ENCODE measurements at places on chromosomes 3 and 15.
A peak's percentile ranks its signal among the peaks of the same experiment; 100 is the strongest.

GRCh38 chr3:181955566-181955965 lies 243.8 kb downstream of the SOX2 start:
- DNase-seq, result no peak

DNA sequence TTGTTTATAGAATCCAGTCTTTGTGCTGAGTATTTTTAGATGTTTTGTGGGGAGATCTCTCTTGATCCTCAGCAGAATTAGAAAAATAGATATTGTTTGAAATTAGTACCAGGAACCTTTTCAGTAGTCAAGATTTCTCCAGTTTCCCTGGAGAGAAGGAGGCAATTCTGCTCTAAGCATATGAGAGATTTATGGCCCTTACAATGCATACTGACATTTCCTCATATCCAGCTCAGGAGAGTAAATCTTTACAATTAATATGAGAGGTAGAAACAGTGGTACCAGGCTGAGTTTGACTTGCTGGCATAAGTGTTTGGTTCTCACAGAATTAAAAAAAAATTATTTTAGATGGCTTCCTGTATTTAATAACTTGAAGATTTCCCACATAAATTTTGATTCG lies 239.1 kb upstream of the SGO1 start:
- no peak for DNase-seq

GRCh38 chr3:107062787-107063186 lies 314.5 kb upstream of the CCDC54 start:
- DNase-seq, result no peak

DNA sequence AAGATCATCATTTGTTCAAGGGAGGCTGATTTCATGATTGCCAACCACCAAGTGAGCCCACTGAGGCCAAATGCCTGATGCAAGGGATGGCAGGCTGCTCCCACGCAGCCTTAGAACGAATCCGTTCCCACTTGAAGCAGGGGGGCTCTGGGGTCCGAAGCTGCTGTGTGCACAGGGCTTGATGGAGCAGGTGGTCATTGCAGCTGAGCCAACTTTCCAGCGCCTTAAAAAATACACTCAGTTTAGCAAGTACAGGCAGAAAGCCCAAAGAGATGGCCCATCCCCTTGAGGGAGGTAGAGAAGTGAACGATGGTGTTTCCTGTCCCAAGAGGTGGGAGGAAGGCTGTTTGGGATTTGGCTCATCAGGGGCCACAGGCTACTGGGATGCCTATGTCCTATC lies 16.7 kb downstream of the LIMD1 start:
- DNase-seq, result no peak

GRCh38 chr3:147380977-147381376 lies 25.4 kb downstream of the ZIC4 start:
- no peak for DNase-seq

GRCh38 chr15:45522328-45523165 lies at the start of gene SLC30A4:
Gene SLC30A4, minus strand, starts transcription at chr15:45522755. Its CDS starts 401 bp downstream, at chr15:45522354.
- peak; percentile 38 for DNase-seq

DNA sequence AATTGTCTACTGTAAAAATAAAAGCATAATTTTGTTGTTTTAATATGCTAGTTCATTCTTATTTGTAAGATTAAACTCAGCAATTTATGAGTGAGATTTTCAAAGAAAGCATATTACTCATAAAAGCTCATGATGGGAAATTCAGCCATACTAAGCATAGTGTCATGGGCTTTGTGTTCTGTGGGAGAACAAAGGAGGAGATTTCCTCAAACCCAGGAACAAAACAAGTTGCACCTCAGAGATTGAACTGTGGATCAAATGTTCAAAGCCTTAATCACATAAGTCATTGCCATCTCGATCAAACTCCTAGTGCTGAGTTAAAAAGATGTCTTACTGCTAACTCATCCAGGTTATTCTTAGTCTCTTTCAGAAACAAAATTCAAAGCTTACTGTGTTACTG lies 85.6 kb upstream of the PDZRN3 start:
- no peak for DNase-seq

GRCh38 chr3:102087236-102087635 lies 237.9 kb downstream of the NFKBIZ start:
- no peak for DNase-seq

DNA sequence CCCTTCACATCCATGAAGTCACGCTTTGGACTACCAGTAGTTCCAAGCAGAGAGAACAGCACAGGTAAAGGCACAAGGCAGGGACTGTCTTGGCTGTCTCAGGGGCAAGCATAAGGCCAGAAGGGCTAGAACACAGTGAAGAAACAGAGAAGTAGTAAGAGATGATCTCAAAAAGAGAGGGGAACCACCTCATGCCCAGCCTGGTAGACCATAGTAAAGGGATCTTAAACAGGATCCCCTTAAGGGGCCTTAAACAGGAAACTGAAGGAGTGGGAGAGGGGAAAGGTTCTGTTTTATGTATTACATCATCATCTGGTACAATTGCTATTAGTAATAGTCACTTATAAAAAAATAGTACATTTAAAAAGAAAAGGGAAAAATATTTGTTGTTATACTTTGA lies 25.8 kb downstream of the P2RY1 start:
- no peak for DNase-seq

DNA sequence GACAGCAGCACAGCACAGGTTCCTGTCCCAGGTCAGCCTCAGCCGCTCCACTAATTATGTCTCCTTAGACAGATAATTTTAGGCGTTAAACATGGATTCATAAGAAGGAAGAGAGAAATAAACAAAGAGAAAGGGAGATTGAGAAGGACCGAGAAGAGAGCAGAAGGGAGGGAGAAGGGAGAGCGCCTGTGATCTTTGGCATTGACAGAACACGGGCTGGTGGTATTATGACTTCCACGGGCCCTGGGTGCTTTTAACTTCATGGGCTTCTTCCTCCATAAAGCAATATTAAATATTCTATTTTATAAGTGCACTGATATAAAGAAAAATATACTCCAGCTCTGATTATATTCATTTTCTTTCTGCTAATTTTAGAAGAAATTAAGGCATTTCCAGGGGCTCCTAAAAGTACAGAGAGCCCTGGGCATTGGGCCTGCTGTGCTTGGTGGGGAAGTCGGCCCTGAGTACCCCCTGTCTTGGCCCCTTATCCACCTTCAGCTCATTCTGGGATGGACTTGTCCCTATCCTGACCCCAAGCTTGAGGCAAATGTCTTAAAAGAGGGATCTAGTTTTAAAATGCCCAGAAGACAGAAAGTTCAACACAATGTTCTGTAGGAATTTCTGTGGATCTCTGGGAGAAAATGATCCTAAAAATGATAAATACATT lies 135.3 kb downstream of the MEX3B start:
- DNase-seq, result no peak

- no peak for DNase-seq
These were observed 58.0 kb upstream of the LRTM1 start for GRCh38 chr3:54985856-54986255.

- DNase-seq, result peak; percentile 8
These were observed 154.4 kb downstream of the TUSC7 start for GRCh38 chr3:116863822-116864589.

DNA sequence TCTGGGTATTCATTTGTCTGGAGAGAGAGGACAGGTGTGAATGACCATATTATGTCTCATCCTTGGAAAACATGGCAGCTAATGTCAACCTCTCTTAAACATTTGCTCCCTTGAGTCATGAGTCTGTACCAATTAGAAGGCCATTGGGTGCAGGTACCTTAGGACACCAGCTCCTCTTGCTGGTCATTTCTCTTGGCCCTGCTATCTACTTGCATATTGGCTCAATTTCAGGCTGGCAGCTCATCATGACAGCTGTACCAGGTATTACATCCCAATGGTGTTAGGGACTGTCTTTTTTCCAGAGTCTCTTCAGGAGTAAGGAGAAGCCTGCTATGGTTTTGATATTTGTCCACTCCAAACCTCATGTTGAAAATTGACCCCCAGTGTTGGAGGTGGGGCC lies 92.2 kb upstream of the ANKRD28 start:
- DNase-seq, result no peak

- DNase-seq, result peak; percentile 87
These were observed 3.2 kb downstream of the ZXDC start for GRCh38 chr3:126472277-126473006.

DNA sequence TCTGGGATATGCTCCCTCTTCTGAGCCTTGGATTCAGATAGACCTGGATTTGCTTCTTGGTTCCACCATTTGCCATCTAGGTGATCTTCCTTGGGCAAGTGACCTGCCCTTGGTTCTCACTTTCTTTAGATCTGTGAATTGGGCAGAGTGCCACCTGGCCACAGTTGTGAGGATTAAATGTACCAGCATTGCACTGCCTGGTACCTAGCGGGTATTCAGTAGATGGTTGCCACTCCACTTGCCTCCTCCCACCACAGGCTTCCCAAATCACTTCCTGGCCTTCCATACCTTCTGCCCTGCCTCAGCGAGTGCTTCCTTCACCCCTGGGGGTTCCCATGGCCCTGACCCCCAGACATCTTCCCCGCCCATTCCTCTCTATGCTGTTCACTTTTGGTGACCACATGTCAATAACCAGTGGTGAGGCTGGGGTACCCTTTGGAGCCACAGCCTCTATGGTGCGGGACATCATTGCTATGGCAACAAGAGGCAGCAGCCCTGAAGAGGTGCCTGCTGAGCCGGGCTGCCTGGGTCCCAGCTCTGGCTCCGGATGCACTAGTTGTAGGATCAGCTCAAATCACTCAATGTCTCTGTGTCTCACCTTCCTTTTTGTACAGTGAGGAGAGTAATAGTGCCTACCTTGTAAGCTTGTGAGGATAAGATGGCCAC lies 40.5 kb downstream of the CMTM7 start:
- DNase-seq, result no peak

GRCh38 chr3:98817547-98818041 lies 54.5 kb downstream of the ST3GAL6 start:
- peak; percentile 83 for DNase-seq

DNA sequence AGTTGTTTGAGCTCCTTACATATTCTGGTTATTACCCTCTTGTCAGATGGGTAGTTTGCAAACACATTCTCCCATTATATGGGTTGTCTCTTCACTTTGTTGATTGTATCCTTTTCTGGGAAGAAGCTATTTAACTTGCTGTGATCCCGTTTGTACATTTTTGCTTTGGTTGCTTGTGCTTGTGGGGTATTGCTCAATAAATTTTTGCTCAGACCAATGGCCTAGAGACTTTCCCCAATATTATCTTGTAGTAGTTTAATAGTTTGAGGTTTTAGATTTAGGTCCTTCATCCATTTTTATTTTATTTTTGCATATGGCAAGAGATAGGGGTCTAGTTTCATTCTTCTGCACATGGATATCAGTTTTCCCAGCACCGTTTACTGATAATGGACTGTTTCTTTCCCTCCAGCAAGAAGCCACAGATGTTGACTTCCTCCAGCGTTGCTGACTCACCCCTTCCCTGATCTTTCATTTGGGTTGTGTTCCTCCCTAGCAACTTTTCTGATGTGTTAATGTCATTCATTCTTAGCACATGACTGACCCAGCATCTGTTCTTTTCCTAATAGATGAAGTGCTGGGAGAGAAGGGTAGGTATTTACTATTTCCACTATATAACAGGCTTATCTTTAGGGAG lies 166.7 kb upstream of the SGO1 start:
- peak; percentile 21 for DNase-seq

DNA sequence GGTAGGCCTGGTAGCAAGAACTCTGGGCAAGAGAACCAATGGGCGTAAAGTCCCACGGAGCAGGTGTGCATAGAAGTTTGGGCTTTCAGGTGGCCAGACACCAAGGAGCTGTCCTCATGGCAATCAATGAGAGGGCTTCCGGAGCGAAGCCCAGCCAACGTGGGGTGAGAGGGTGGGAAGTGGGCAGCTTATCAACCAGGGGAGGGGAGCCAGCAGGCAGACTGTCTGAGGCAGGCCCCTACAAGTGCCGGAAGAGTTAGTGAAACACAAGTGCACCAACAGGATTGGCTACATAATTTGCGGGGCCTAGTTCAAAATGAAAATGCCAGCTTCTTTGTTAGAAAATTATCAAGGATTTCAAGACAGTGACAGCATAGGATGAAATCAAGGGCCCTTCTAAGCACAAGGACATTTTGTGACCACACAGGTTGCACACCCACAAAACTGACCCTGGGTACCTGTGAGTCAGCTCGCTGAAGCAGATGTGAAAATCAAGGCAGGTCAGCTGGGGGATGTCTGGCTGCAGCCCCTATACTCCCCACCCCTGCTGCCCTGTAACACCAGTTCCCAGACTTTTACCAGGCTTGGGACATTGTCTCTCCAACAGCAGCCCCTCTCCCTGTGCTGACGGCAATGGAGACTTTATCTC lies 102.1 kb upstream of the ETV5 start:
- peak; percentile 28 for DNase-seq

GRCh38 chr3:187913617-187914033 lies 168.4 kb upstream of the BCL6 start:
- DNase-seq, result no peak

DNA sequence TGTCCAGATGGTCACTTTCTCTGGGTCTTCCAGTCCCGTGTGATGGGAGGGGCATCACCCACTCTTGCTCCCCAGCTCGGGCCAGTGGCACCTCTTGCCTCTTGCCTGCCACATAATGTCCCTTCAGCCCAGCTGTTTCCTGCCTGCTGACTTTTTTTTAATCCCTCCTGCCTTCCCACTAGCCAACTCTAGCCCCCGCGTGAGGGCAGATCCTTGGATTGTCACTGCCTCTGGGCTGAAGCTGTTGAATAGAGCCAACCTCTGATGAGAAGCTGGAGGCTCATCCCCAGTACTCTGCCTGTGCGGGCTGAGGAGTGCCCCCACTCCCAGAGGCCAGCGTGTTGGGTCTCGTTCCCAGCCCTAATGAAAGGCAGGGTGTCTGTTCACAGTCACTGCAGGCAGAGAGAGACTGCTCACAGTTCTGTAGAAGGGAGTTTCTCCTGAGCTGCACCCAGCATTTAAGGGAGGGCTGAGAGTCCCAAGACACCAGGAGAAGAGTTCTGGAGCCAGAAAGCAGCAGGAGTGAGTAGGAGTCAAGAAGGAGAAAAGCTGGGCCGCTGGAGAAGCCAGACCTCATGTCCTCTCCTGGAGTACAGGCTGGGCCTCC lies 30.1 kb upstream of the TIMP4 start:
- no peak for DNase-seq

- DNase-seq, result no peak
These were observed 120.2 kb upstream of the ALCAM start for GRCh38 chr3:105246536-105246935.

DNA sequence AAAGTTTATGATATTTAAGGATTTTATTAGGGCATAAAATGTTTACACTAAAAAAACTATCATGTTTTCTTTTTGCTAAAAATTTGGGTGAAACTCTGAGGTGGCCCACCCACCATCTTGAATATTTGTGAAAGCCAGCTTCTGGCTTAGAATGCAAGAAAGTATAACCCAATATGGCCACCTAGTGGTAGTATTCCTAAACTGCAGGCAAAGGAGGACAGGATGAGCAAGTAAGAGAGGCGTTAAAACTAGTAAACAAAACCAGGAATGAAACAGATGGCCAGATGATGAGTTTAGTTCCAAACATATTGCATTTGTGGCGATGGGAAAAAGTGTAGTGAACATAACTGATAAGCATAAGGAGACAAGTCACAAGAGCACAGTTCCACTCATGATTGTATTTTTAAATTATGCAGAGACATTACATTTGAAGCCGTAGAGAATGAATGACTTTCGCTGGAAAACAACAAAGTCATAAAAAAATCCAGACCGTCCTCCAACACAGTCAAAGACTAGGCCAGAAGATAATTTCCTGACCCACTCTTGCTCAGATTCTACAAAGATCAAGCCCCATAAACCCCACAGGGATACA lies 103.3 kb upstream of the PRTG start:
- peak; percentile 84 for DNase-seq
